ENCODE measurements at places on chromosomes 13 and 19.

- no peak for DNase-seq
Observed at GRCh38 chr19:12880551-12881171, 588 bp downstream of the DNASE2 start.

DNA sequence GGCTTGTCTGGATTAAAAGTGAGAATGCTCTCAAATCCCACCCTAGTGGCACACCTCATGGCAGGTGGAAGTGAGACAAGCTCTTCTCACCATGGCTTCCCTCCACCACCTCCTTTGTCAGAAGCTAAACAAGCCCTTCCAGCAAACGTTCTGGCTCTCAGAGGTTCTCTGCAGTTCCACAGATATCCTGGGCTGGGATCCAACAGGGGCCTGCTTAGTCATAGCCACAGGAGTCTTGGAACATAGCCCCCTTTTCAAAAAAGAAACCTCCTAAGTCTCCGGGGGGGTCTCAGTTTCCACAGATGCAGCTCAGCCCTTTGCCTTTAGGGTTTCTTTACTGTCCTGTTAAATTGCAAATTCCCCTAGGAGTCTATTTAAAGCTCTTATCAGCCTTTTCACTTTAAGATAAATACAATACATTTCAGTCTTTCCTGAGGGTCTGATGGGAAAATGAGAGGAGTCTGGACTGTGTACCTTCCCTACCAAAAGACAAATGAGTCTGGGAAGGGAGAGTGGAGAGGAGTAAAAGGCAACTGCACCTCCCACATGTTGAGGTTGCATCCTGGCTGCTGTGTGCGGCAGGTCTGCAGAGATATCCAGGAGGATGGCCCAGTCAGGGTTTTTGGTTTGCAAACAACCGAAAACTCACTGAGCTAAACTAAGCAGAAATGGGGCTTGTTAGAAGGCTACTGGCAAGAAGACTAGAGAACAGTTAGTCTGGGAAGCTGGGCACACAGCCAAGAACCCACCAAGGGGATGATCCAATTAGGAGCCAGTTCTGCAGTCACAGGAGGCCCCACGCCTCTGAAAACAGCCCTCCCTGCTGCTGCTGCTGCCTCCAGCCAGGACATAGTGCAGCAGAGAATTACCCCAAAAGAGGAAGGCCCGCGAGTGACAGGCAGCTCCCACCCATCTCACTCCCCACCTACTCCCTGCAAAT lies 41.4 kb upstream of the SERP2 start:
- DNase-seq: peak; percentile 7

GRCh38 chr19:461721-462551 lies 1.1 kb upstream of the SHC2 start:
- DNase-seq: peak; percentile 48

GRCh38 chr19:1161716-1162115 lies 12.4 kb downstream of the SBNO2 start:
- DNase-seq: no peak

- DNase-seq: no peak
Observed at GRCh38 chr19:4687396-4687795, 17.3 kb upstream of the MYDGF start.

DNA sequence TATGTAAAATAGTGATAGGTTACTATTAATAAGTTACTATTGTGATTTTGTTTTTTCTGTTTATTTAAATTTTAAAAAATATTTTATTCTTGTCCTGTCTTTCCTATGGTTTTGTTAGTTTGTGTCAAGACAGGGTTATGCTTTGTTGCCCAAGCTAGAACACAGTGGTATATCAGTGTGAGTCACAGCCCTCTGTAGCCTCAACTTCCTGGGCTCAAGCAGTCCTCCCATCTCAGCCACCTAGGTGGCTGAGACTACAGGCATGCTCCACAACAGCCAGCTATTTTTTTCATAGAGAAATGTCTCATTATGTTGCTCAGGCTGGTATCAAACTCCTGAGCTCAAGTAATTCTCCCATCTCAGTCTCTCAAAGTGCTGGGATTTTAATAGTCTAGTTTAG lies 99.5 kb downstream of the ZNF675 start:
- no peak for DNase-seq

- DNase-seq: no peak
Observed at GRCh38 chr13:98567140-98567539, 9.8 kb downstream of the STK24 start.

- DNase-seq: no peak
Observed at GRCh38 chr13:110911880-110912279, 3.0 kb downstream of the ANKRD10 start.

DNA sequence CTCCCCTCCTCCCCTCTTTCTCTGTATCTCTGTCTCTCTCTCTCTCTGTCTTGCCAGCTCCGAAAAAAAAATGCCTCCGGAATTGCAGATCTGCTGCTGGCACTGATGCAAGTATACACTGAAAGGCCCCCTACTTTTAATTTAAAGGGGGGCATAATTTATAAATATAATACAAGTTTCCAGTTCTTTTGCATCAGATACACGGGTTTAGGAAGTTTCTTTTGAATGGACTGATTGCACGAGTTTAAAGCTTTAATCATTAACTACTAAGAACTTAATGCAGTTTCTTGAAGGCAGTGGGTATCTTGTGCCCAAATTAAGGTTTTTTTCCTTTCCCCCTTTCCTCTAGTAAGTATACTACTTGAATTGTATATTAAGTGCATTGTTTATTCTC lies 1.4 kb downstream of the FGF9 start:
- DNase-seq: no peak

DNA sequence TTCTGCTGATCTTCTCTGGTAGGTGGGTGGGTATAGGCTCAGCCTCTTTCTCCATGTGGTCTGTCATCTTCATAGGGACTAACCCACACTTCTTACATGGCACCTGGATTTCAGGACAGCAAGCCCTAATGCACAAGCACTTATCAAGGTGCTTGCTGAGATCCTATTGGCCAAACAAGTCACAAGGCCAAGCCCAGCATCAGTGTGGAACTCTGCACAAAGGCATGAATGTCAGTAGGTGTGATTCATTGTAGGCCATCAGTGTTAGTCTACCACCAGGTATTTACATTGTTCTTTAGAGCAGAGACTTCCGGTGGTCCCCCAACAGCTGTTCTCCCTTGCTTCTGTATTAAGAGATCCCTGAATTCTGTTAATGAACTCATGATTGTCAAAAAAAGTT lies 8.3 kb upstream of the RB1 start:
- DNase-seq: no peak

DNA sequence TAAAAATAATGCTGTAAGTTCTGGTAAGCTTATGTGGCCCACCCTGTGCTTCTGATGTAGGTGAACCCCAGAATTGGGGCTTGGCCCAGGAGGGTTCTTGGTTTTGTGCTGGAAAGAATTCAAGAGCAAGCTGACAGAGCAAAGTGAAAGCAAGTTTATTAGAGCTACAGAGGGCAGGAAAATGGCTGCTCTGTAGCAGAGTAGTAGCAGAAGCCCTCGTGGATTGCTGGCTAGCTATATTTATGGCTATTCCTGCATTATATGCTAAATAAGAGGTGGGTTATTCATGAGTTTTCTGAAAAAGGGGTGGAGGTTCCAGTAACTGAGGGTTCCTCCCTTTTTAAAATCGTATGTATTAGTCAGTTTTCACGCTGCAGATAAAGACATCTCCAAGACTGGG lies 20.6 kb upstream of the ZNF599 start:
- no peak for DNase-seq

DNA sequence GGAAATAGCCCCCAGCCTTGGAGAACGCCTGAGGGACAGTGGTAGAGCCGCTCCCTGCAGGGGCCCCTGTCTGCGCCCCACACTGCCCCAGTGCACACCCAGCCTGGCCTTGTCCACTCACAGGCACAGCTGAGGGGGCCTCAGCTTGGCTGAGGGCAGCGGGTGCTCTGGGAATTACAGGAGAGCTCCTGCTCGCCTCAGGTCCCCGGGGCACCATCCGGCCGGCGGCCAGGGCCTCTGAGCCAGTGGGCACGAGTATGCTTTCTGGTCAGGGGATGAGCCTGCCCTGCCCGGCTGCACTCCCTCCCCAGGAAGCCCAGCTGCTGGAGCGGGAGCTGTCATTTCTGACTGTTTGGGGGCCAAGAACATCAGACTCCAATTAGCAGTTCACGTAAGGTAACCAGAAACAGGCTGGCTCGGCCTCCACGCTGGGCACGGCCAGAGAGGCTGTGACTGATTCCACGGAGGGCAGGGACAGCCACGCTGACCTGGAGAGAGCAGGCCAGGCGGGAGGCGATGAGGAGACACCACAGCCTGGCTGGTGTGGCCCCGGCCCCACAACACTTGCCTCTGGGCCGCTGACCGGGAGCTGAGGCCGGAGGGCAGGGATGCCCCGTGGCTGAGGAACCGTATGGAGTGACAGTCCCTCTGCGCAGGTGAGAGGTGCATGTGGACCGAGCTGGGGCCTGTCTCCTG lies 15.4 kb downstream of the CEBPG start:
- DNase-seq: no peak

Measured in anterior cingulate cortex (tissue), 58 donors.